ENCODE measurements at places on chromosomes 16 and 17. TPM values are rescaled to one million over a fixed set of nuclear protein-coding genes. Genes with fewer than 3 reads are reported as not detected.

GRCh38 chr16:48501516-48502377, 108.2 kb downstream of the N4BP1 start:
- ATAC-seq = no peak

DNA sequence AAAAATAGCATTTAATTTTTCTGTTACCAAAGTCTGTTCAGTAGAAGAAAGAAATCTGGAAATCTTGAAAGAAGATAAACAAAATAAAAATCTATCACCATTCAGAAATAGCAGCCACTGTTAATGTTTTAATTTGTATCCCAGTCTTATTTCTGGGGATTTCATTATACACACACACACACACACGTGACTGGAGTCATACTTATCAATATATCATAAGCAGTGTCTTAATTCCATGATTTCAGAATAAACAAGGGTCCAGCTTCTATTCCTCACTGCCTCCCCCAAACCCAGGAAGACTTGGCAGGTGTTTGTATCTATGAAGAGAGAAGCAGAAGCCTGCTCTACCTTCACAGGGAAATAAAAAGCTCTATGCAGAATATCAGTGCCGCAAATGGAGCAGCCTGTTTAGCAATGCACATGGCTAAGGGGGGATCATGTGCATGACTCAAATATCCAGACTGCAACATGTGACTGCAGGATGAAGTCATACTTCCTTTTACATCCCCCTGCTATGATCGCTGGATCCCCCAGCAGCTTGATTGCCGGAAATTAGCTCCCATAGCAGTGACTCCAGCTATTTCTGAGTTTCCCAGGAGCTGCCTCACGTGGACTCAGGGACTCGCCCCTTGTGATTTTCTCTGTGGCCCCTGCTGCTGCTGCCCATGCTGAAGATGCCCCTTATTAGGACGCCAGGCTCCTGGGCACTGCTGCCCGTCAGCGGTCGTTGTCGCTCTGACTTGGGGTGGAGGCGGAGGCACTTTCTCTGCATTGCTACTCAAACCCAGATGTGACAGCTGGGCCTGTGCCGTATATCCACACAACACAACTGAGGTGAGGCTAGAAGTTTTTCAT, 341.0 kb downstream of the CPPED1 start:
- ATAC-seq = peak; percentile 99

- ATAC-seq = no peak
These were observed 64.8 kb upstream of the AMZ2 start for GRCh38 chr17:68182940-68183551.

DNA sequence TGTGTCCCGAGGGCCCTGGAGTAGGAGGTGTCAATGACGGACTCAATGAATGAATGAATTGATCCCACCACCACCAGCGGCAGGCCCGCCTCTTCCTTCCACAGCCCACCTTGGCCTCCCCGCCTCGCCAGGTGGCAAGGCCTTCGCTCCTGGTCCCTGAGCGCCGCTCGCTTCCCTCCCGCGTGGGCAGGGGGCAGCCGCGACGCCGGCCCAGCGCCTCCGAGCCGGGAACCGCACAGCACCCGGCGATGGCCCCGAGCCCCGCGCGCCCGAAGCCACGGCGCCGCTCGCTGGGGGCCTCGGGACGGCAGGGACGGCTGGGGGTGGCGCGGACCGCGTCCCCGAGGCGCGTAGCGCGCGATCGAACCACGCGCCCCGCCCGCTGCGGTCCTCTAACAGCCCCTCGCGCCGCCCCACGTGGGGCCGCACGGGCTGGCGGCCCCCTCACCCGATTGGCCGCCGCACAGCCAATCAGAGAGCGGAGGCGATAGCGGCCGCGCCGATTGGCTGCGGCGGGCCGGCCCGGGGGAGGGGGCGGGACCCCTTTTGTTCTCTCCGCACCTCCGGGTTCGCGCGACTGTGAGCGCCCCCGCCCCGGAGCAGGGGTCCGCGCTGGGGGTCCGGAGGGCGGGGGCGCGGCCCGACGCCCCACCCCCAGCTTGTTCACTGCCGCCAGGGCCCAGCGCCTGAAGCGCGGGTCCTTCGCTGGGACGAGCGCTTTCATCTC, 31.4 kb downstream of the ACTG1 start:
- ATAC-seq = peak; percentile 80

- ATAC-seq = peak; percentile 36
These were observed 6.7 kb downstream of the BAHCC1 start for GRCh38 chr17:81401723-81402529.

GRCh38 chr17:74759243-74759801, 10.9 kb downstream of the NHERF1 start:
- ATAC-seq = no peak

GRCh38 chr17:16442594-16443510, 27.5 kb downstream of the TRPV2 start:
- ATAC-seq = no peak

DNA sequence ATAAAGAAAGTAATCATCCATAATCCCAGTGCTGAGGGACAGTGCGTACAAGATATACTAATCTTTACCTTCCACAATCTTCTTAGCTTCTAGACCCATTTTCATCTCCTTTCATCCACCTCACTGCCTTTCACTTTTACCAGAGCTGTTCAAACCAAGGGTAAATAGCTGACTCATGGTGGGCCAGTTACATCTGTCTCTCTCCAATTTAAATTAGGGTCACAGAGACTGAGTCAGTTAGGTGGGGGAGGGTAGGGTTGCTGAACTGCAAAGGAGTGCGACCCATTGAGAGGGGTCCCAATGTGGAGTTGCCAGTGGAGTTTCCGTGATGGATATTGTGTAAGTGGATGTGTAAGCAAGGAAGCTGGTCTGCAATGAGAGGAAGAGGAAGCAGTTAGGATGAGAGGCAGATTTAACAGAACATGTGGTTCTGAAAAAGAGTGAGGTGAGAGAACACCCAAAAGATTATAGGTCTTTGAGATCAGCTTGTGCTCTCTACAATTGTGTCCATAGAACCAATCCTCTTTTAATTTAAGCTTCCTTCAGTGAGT, 83.5 kb downstream of the GP2 start:
- ATAC-seq = no peak

- ATAC-seq = no peak
These were observed 160.9 kb upstream of the CDH5 start for GRCh38 chr16:66205287-66206231.

DNA sequence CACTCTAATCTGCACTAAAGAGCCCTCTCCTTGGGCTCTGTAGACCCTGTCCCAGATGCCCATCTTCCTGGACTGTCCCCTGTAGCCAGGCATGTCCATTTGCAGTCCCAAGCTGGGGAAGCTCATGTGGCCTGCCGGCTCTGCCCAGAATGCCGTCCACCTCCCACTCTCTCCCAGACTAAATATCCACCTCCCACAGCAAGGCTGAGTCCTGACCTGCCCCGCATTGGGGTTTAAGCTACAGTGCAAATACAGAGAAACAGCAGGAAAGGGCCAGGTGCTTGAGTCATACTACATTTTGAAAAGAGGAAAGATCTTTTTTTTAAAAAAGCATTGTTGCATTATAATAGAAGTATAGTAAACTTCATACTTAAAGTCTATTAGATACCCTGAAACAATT, 3.0 kb downstream of the ST6GALNAC2 start:
- ATAC-seq = no peak

GRCh38 chr17:82531431-82531881, 11.9 kb downstream of the FOXK2 start:
- no peak for ATAC-seq

DNA sequence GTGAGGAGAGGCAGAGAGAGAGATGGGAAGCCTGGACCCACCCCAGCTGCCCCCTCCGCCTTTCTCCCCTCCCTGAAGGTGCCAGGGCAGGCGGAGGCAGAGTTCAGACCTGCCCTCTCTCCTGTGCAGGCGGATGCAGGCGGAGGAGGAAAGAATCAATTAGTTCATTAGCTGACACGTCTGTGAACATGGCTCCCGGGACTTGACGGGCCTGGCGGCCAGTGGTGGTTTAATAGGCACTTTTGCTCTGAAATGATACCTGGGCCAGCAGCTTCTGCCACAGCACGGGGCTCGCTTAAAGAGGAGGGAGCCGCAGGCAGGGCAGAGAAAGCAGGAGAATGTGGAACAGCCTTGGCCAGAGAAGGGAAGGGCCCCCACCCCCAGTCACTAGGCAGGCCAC, 98.1 kb downstream of the SDK2 start:
- peak; percentile 59 for ATAC-seq

- no peak for ATAC-seq
These were observed 20.2 kb upstream of the TEKT3 start for GRCh38 chr17:15361592-15361991.

DNA sequence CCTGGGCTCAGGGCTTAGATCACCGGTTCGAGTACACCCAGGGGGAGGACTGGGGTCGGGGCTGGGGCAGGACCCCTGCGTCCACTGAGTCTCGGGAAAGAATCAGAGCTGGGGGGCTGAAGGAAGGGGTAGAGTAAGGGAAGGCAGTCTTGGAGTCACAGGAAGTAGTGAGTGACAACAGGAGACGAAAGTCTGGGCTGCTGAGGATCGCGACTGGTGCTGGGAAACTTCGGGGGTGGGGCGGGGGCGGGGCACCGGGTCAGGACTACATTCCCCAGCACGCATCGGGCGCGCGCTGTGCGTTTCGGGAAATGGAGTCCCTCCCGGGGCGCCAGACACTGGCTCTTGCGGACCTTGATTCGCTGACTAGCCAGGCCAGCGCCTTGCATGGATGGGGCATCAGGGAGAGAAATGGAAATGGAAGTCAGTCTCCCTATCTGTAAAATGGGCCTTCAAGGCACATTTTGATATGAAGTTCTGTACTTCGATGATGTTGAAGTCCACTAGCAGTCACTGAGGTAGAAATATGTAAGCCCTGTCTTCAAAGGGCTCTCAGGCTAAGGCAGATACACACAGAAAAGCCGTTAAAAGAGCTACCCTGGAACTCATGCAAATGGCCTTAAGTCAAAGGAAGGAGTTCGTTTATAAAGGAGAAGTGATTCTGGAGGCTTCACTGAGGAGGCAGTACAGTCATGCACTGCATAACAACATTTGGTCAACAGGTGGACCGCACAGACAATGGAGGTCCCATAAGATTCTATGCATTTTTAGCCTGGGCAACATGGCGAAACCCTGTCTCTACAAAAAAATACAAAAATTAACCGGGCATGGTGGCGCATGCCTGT, 697 bp downstream of the CTF1 start:
- ATAC-seq = peak; percentile 36

DNA sequence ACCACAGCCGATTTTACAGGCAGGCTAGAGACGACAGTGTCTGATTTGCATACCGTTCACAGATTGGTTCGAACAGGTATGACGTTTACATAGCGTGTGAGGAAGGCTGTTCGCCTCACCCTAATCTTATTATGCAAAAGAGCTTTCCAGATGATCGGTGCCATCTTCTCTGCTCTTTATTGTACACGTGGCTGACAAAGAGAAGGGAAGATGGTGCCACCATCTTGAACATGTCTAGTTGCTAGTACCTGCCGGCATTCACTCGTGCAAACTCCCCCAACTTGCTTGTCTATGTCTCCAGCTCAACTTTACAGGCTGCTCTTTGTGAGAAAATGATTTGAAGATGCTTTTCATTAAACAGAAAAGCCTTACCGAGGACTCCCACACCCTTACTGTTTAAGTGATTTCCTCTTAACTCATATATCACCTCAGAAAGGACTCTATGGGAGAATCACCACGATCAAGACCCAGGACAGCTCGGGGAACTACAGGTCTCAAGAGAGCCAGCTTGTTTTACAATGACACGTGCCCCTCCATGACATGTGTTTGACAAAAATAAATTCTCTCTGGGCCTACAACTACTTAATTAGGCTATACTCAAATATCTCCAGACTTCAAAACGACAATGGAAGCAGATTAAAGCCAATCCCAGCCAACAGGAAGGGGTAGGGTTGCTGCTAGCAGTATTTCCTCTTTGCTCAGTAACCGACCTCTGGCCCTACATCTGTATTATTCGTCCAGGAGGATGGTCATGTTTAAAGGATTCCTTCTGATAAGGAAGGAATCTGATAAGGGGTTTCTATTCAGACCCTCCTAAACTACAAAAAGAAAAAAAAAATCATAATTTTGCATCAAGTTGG, 480.6 kb downstream of the TMEM114 start:
- no peak for ATAC-seq

- peak; percentile 66 for ATAC-seq
These were observed 135.4 kb downstream of the CLEC16A start for GRCh38 chr16:11079652-11080187.

DNA sequence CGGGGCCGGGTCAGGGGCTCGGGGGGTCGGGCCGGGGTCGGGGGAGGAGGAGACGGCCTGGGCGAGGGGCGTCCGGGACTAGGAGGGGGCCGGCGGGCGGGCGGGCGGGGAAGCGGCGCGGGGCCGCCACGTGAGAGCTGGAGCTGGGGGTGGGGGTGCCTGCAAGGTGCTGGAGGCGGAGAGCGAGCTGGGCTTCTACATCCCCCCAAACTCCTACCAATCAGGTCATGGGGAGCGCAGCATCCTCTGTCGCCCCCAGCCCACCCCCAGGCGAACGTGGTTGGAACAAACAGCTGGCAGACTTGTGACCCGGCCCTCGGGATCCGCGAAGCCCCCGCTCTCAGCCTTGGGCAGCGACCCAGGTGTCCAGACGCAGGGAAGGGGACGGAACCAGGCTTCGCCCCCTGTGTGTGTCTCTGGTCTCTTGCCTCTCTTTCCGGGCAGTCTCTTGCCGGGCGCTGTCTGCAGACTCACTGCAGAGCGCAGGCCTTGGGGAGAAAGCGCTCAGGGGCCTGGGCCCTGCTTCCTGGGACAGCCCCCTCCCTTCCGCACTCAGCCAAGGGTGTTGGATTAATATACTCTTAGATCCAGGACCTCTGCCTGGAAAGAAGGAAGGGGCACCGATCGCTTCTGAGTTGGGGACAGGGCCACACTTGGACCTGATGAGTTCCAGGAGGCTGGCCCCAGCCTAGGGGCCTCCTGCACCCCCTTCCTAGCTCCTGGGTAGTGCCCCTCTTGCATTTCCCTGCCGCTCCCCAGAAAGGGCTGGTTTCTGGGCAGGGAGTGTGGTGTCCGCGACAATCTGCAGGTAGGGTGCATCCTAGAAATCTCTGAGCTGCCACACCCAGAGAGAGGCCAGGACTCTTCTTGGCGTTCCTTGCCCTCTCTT, 722 bp downstream of the RASL10B start:
- peak; percentile 58 for ATAC-seq

TEDC2 gene
- total RNA-seq = 0.61 TPM

SMIM36 gene
- total RNA-seq = 0.13 TPM

SDR42E2 gene
- 0.45 TPM for total RNA-seq

SLC5A11 gene
- total RNA-seq = 0.47 TPM

FBXW10B gene
- total RNA-seq = 2.2 TPM

GIT1 gene
- total RNA-seq = 28.8 TPM

ATP2C2 gene
- total RNA-seq = 1.1 TPM

SLC35G6 gene
- 1.6 TPM for total RNA-seq

CCL15 gene
- total RNA-seq = not detected

SLFN13 gene
- total RNA-seq = 0.28 TPM

MYH8 gene
- total RNA-seq = 0.17 TPM

KRT28 gene
- not detected for total RNA-seq
